ENCODE measurements at places on chromosomes 12 and 14.

- DNase-seq: no peak
Measured at GRCh38 chr12:117023998-117024960, 74.9 kb downstream of the TESC start.

DNA sequence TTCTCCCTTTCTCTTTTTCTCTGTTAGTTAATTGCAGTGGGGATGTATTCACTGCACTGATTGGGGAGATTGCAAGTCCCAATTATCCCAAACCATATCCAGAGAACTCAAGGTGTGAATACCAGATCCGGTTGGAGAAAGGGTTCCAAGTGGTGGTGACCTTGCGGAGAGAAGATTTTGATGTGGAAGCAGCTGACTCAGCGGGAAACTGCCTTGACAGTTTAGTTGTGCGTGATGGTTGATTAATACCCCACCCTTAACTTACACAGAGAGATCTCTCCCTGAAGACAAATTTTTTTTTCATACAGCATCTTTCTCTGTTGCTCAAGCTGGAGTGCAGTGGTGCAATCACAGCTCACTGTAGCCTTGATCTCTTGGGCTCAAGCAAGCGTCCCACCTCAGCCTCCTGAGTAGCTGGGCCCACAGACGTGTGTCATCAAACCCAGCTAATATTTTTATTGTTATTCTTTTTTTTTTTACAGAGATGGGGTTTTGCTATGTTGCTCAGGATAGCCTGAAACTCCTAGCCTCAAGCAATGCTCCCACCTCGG is 4.6 kb downstream of the C1S start:
- no peak for DNase-seq

- no peak for DNase-seq
Measured at GRCh38 chr14:33349871-33350270, 411.2 kb downstream of the NPAS3 start.

DNA sequence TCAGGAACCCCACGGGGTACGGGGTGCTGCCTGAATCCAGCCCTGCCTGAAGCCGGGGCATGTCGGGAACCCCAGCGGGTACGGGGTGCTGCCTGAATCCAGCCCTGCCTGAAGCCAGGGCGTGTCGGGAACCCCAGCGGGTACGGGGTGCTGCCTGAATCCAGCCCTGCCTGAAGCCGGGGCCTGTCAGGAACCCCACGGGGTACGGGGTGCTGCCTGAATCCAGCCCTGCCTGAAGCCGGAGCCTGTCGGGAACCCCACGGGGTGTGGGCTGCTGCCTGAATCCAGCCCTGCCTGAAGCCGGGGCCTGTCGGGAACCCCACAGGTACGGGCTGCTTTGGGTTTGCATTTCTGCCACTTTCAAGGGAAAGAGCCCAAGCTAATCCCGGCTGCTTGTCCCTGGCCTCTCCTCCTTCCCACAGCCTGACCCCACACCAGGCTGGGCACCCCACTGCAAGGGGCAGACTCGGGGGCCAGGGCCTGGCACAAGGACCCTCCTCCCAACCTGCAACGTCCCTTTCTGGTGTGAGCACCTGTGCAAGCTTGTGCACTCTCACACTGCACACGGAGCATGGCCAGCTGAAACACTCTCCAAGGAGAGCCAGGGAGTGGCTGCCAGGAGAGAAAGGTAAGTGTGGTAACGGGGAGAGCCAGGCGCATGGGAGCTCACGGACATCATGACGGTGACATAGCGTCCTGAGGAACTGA is 5.6 kb upstream of the FBRSL1 start:
- DNase-seq: no peak

- DNase-seq: peak; percentile 2
Measured at GRCh38 chr12:71216725-71217579, 59.2 kb upstream of the TSPAN8 start.

DNA sequence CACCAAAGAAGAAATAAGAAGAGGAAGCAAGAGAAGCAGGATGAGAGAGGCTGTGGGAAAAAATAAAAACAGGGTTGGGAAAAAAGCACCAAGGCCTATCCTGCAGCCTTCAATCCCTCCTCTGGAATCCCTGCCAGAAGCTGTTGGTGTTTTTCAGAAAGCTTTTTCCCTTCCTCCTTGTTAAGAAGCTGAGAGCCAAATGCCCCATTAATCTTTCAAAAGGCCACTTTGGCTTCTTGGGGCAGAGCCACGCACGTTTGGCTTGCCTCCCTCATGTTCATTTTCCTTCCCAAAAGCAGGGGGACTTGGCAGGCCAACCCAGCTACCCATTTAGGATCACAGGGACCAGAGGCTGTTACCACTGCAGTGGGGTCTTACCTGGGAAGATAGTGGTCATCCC is 365.3 kb downstream of the NUAK1 start:
- DNase-seq: no peak

DNA sequence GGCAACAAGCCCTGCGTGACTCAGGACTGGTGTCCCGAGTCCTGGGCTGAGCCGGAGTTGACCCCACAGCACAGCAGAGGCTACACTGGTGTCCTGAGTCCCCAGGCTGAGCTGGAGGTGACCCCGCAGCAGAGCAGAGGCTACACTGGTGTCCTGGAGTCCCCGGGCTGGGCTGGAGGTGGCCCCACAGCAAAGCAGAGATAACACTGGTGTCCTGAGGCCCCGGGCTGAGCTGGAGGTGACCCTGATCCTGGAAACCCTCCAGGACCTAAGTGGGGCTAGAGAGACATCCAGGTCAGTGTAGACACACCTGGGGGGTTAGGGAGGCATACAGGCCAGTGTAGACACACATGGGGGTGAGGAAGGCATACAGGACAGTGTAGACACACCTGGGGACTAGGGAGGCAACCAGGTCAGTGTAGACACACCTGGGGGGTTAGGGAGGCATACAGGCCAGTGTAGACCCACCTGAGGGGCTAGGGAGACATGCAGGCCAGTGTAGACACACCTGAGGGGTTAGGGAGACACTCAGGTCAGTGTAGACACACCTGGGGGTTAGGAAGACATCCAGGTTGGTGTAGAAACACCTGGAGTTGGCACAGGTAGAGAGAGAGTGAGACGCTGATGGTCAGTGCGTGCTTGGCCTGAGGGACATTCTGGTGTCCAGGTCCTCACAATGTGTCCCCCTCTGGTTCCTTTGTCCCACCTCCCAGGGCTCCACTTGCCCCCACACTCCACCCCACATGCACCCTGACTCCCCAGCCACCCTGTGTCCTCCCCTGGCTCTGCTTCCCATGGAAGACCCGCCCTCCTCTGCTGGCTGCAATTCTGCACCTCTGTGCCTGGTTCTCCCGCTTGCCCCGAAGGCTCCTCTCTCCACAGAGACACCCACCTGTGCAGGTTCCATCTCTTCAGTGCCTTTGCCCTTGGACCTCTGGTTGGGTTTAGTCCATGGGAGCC is 321.6 kb upstream of the SFSWAP start:
- DNase-seq: no peak

- no peak for DNase-seq
Measured at GRCh38 chr12:124523071-124523470, 44.3 kb downstream of the NCOR2 start.

- DNase-seq: no peak
Measured at GRCh38 chr14:103195828-103196615, 72.8 kb downstream of the TNFAIP2 start.

DNA sequence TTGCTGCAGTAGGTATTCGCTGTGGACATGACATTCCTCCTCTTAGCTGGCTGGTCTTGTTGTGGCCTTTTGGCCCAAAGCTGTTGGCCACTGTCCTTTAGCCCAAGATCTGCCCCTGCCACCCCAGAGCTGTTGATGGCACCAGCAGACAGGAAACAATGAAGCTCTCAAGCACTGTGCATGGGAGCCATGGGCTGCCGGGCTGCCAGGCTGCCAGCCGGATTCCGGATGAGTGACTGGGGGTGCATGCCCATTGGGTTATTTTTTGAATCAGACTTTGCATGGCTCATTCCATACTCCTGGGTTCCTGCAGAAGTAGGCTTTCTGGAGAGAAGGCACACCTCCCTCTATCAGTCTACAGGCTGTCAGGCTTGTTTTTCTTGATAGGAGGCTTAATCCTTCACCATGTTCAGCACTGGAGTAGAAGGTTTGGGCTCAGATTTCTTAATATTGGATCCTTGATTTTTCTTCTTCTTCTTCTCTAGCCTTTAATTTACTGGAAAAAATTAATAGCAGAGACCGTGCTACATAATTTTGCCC is 32.4 kb downstream of the MAX start:
- DNase-seq: no peak

DNA sequence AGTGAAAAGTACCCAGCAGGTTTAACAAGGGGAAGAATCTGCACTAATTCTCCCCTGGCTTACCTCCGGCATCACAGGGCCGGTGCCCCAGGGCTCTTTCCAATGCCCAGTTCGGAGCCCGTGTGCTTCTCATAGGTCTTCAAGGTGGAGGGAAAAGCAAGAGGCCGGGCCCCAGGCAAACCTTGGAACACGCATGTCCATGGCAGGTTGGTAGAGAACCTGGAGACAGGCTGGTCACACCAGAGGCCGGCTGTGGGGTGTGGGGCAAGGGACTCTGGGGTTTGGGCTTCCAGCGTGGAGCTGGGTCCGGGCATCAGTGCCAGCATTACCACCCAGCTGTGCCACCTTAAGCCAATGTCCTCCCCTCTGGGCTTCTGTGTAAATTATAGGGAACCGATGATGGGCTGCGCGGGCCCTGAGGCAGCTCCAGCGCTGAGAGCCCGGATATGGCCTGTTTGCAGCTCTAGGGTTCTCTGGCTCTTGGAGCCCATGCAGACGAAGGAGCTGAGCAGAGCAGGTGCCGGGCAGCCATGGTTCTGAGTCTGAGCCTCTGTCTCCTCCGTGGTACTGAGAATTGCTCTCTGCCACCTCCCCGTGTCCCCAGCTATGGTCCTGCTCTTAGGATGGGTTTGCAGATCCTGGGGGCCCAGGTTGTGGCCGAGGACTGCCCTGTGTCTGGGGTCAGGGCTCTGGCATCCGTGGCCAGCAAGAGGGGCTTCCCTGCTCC is 197.0 kb upstream of the C14orf180 start:
- DNase-seq: no peak

GRCh38 chr12:5520037-5520436 is 88.1 kb downstream of the NTF3 start:
- DNase-seq: no peak

GRCh38 chr12:40335991-40336390 is 111.2 kb downstream of the LRRK2 start:
- DNase-seq: no peak

DNA sequence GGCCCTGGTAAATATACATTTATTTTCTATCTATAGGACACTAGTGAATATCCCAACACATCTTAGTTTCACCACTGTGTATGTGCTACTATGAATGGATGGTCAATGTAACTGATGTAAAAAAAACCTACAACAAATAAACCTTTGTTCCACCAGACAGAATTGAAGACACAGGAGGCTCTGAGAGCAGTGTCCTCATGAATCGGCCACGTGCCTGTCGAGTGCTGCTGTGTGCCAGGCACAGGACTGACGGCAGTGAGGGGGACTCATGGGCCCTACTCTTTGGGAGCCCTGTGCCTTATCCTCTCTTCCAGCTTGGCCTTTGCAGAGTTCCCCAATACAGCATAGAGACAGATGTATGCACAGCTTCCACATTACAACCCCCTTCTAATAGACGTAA is 18.2 kb downstream of the CINP start:
- no peak for DNase-seq

GRCh38 chr12:26868447-26869103 is 35.6 kb upstream of the ITPR2 start:
- DNase-seq: no peak

DNA sequence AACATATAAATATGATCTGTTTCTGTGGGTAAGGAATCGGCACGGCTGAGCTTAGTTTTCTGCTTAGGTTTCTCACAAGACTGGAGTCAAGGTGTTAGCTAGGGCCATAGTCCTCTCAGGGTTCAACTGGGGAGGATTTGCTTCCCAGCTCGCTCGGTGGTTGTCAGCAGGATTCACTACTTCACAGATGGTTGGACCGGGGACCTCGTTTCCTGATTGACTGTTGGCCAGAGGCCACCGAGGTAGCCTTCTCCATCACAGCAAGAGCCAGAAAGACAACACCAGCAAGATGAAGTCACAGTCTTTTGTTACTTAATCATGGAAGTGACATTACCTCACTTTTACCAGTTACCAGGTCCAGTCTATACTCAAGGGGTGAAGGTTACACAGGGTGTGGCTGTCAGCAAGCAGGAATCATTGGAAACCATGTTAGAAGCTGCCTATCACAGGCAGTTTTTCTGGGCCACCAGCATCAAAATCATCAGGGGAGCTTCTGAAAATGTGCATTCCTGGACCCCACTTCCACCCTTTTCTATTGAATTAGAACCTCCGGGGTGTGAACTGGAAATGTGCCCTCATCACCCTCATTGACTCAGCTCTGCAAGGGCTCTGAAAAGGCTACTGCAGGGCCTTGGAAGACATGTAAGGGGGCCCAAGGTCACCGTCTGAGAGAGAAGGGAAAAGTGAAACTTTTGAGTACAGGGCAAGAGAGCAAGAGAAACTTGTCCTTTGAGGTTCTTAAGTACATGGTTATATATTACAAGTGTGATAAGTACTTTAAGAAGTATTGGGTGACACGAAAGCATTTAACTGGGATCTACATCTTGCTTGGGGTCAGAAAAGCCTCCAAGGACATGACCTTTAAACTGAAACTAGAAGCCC is 10.9 kb downstream of the COPS7A start:
- no peak for DNase-seq

GRCh38 chr12:132444957-132445883 is 44.7 kb upstream of the FBRSL1 start:
- DNase-seq: no peak

DNA sequence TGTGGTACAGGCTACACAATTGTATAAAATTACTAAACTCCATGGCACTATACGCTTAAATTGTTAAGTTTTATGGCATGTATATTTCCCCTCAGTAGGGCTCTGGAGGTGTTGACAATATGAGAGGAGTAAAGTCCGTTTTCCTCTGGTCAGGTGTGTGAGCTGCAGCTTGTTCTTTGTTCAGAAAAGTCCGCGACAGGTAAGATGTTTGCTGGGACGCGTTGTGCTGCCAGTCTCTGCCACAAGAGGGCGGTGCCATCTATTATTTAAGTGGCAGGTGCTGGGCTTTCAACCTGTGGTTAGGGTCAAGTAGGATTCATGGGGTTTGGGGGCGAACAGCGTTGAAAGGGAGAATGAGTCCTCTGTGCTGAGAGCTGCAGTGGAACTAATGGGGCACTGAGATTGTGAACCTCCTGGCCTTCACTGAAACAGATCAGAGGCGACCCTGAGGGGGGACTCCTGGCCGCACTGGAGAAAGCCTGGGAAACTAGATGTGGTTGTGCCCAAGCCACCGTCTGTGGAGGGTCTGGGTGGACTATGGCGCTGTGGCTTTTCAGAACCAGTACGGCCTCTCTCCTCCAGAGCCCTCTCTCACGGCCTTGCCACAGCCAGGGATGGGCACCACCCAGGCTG is 179.0 kb downstream of the SLC15A4 start:
- DNase-seq: no peak

DNA sequence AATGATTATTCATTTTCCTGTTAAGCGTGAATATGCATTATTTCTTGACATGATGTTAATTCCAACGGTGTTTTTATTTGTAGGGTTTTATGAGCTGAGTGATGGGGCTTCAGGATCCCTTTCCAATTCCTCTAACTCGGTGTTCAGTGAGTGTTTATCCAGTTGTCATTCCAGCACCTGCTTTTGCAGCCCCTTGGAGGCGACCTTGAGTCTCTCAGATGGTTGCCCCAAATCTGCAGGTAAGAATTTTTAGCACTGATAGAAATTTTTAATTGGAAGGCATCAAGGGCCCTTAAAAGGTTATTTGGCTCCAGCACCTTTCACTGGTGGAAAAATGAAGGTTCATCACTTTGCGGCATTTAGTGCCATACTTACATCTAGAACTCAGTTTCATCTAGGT is 3.7 kb downstream of the DACT1 start:
- DNase-seq: no peak

Data from brain microvascular endothelial cell (primary cell).